ENCODE measurements at places on chromosomes 3 and 15.

DNA sequence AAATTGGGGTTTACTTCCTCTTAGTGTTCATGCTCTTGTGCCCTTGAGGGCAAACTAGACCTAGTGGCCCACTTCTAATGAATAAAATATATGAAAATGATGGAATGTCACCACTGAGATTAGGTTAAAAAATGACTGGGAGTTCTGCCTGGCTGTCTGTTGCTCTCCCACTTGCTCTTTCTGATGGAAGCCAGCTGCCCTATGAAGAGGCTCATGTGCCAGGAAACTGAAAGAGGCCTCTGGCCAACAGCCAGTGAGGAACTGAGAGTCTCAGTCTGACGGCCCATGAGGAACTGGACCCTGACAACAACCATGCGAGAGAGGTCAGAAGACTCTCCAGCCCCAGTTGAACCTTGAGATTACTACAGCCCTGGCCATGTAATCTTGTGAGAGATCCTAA lies 107.1 kb upstream of the FHIT start:
- no peak for DNase-seq

DNA sequence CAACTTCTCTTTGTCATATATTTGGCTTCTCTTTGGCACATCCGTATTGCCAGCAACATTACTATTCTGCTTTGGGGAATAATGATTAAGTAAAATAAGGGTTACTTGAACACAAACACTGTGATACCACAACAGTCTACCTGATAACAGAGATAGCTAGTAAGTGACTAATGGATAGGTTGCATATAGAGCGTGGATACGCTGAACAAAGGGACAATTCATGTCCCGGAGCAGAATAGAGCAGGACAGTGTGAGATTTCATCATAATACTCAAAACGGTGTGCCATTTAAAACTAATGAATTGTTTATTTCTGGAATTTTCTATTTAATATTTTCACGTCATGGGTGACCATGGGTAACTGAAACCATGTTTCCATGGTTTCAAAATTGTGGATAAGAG lies 54.1 kb downstream of the SCN5A start:
- DNase-seq: no peak

DNA sequence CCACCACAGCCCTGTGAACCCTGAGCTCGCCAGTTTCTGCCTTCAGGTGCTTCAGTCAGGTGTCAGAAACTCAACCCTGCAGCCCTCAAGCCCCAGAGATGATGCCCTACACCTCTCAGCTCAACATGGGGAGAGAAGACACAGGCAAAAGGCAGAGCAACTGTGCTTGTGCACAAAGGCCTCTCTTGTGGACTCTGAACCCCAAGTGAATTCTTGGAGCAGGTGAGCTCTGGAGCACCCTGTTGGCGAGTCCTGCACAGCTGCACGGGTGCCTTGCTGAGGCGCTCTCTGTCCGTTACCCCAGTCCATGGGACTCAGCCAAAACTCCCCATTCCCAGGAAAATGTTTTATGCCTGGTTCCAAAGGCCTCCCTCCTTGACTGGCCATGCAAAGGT lies 197.0 kb downstream of the KLF13 start:
- DNase-seq: no peak

DNA sequence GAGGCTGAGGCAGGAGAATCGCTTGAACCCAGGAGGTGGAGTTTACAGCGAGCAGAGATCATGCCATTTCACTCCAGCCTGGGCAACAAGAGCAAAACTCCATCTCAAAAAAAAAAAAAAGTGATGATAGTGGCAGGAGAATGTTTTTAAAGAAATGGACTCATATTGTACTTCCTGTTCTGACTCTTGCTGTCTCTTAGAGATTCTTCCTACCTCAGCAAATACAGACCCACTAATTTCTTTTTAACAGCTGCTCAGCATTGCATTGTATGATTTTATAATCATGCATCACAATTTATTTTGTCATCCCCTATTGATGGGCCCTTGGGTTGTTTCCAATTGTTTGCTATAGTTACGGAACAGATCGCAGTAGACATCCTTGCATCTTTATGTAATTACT lies 8.8 kb upstream of the ANKDD1A start:
- DNase-seq: no peak

DNA sequence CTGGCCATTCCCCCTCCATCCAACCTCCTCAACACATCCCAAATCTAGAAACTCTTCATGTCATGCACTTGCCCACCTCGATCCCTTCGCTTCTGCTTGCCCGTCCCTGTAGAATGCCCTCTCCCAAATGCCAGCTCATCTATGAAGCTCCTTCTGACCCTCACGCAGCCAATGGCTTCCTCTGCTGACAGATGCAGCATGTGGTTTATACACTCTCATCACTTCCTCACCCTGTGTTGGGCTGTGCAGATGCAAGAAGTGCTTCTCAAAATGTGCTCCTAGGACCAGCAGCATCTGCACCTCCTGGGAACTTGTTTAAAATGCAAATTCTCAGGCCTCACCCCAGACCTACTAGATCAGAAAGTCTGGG lies 51.7 kb downstream of the SEMA5B start:
- no peak for DNase-seq

- DNase-seq: no peak
Observed at GRCh38 chr3:125528920-125529319, 8.9 kb upstream of the SNX4 start.

DNA sequence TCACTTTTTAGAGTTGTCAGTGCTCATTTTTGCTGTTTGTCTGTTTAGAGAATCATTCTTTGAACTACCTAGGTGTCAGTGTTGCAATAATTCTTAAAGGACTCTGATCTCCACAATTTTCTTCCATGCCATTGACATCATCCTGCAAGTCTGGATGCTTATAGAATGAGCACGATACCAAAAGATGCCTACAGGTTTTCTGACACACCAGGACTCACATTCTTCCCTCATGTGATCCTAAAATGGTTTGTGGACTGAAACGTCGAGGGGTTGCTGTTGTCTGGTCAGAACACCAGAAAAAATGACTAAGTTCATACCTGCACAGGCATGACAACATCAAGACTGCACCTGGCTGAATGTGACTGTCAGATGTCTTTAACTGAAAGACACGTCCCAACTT lies 95.9 kb downstream of the SEMA5B start:
- no peak for DNase-seq

- DNase-seq: no peak
Observed at GRCh38 chr3:49805367-49805782, 2.3 kb downstream of the INKA1 start.

GRCh38 chr3:17094551-17094950 lies 209.8 kb downstream of the PLCL2 start:
- DNase-seq: no peak

DNA sequence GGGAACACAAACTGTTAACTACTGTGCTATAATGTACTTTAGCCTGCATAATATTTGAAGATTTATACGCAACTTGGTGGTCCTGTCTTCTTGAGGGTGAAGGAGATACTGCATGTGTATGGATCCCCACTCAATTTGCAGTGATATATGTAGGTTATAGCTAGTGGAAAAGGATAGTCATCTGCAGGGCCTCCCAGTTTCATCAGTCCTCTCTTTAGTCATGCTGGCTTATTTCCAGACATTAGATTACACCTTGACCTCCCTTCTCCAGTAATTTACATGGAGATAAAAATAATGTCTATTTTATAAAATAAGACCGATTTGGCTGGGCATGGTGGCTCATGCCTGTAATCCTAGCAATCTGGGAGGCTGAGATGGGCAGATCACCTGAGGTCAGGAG lies 3.7 kb downstream of the NR1D2 start:
- DNase-seq: no peak

GRCh38 chr3:57544181-57545125 lies at the start of gene DNAH12:
Gene DNAH12, minus strand, starts transcription at chr3:57544344. Its CDS starts 1,474 bp downstream, at chr3:57542870.
- DNase-seq: no peak

GRCh38 chr15:78174401-78174800 lies 25.2 kb downstream of the IDH3A start:
- DNase-seq: no peak

DNA sequence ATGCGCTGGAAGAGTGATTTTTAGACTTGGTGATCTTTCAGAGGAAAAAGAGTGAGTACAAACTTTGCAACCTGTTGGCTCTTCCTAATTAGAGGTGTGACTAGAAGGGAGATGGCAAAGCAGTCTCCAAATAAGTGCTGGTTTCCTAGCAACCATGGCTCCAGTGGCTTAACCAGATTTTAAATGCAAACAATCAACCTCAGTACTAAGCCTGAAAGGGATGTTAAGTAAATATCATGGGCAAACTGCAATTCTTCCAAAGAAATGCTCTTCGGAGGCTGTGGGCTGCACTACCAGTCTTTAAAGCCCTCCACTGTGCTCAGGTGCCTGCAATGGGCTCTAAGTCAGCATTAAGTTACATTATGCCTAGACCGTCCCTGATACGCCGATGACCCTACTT lies 678.1 kb upstream of the CCDC54 start:
- no peak for DNase-seq

DNA sequence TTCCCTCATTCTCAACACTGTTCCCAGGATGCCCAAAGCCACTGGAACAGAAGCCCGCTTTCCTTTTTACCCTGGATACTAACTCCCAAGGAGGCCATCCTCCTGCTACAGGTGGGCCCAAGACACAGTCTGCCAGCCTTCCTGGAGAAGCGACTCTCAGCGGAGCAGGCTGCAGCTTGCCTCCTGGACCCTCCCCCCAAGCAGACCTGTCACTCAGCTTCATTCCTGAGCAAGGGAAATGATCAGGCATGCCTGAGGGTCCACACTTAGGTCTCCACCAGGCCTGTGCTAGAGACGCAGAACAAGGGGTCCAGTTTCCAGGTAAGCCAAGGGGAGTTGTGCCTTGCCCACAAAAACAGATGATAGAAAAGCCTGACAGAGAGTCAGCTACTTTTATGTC lies 62.8 kb downstream of the SLCO2A1 start:
- DNase-seq: no peak

- no peak for DNase-seq
Observed at GRCh38 chr15:95825208-95825607, 505.3 kb upstream of the NR2F2 start.

DNA sequence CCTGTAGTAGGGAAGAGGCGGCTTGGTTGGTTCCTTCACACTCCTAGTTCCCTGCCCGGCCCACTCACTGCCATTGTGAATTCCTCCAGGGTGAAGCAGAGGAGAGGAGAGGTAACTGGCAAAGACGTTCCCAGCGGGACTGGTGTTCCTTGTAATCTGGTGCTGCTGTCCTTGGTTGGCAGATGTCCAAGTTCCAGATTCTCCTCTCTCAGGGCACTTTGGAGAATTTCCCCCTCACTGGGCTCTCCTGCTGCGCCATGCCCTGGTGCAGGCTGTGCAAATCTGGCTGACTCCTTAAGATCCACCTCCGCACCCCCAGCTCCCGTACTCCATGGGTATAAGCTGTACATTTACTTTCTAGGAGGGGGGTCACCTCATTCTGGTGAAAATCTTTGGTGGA lies 37.3 kb downstream of the THSD4 start:
- no peak for DNase-seq

- DNase-seq: no peak
Observed at GRCh38 chr3:882533-882932, 210.3 kb upstream of the CNTN6 start.

DNA sequence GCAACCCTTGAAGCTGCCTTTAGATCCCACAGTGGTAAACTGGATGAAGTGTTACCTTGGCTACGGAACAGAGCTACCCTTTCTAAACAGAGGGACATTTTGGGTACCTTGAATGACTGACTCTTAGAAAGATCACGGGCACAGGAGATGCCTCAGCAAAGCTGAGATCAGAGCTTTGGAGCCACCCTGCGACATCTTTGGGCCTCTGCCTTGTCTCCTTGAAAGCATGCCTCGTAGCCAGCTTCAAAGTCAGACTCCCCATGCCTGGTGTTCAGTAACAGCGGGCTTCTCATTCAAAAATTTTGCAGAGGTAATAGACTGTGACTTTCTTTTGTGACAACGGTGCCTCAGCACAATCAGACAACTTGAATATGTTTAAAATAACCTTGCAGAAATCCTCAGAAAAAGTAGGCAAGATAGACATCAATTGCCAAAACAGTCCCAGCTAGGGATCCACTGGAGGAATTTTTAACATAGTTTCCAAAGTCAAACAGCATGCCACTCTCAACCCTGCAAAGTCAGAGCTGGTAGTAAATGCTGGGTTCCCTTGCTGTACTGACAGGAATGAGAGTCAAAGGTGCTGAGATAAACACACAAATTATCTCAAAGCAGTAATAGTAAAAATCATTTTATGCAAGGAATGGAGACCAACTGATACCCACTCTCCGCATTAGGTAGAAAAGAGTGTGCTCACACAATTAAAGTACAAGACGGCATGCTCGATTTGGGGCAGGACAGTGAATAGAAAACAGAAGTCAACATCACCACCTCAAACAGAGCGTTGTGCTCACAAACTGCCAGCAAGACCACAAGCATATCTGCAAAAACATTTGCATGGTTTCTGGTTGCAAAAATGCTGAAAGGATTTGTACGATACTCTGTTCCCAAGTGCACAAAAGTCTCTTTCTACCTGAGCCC lies 82.1 kb downstream of the MYO1E start:
- DNase-seq: no peak

DNA sequence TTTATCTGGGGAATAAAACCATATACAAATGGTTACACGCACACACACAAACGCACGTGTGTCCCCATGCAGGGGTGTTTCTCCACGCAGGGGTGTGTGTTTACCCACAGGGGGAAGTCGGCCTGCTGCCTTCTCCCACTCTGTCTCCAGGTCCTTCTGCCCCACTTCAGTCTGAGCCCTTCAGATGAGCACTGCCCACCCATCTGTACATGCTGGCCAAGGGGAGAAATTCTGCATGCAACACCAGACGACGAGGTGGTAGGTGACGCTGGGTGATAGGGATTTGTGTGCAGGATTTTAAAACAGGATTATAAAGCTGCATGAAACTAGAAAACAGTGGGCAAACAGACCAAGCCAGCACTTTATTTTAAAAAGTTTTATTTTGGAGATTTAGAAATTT lies 122.5 kb downstream of the TJP1 start:
- no peak for DNase-seq

DNA sequence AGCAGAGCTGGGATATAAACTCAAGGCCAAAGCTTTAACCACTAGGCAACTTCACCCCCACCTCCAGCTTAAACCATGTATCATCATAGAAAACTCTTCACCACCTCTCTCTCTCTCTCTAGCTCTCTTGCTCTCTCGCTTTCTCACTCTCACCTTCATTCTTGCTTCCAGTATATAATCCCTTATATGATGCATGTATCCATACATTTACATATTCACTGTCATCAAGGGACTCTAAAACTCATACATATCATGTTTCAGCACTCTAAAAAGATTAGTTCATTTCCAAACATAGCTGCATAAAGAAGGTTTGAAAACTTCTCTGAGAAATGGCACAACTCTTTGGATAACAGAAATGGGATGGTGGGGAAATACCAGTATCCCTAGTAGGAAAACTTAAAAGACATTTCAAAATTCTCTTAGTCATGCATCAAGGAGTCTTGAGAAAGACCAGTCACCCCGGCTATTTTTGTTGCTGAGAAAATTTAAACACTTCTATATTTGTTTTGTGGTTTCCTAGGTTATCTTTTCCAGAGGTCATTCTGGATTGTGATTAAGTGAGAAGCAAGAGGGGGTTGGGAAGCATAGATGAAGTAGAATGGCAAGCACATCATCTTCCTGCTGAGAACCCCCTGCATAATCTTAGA lies 447.8 kb upstream of the THBS1 start:
- no peak for DNase-seq

GRCh38 chr3:28345690-28346089 lies 2.8 kb upstream of the ZCWPW2 start:
- no peak for DNase-seq

GRCh38 chr3:15360788-15361493 lies 28.6 kb upstream of the SH3BP5 start:
- DNase-seq: no peak
